B cell (primary cell): ENCODE measurements at places on chromosomes 4 and X.

DNA sequence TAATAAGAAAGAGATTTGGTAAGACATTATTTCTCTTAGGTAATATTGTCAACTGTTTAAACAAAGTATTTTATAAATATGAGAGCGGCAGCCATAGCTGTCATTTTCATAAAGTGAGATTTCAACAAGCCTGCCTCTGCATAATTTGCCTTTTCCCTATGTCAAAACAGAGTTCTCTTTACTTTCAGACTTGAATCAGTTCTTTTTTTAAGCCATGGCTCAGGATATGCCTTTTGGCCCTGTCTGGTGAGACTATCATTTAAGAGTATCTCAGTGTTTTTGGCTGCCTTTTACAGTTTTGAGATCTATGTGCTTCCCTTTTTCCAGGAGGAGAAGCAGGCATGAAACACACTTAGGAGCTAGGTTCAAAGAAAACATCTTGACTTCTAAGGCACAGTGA, 7.5 kb upstream of the GUCY1A1 start:
- DNase-seq: no peak

GRCh38 chr4:10047967-10048366, 26.7 kb upstream of the SLC2A9 start:
- DNase-seq: no peak

- DNase-seq: no peak
Measured at GRCh38 chr4:74770226-74770910, 24.0 kb downstream of the BTC start.

DNA sequence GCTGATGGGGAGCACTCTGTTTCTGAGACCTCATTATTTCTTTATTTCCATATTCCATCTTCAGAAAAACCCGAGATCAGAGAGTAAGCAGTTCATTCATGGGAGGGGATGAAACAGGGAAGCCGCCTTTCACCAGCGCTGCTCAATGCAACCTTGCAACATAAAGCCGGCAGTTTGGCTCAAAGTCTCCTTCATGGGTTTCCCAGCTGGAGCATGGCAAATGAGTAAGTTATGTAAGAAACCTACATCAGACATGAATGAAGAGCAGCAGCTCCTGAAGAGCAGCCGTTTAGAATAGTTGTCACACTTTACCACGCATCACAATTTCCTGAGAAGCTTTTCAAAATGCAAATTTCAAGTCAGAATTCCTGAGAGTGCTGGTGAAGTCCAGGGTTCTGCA, 578.8 kb downstream of the FSTL5 start:
- no peak for DNase-seq

DNA sequence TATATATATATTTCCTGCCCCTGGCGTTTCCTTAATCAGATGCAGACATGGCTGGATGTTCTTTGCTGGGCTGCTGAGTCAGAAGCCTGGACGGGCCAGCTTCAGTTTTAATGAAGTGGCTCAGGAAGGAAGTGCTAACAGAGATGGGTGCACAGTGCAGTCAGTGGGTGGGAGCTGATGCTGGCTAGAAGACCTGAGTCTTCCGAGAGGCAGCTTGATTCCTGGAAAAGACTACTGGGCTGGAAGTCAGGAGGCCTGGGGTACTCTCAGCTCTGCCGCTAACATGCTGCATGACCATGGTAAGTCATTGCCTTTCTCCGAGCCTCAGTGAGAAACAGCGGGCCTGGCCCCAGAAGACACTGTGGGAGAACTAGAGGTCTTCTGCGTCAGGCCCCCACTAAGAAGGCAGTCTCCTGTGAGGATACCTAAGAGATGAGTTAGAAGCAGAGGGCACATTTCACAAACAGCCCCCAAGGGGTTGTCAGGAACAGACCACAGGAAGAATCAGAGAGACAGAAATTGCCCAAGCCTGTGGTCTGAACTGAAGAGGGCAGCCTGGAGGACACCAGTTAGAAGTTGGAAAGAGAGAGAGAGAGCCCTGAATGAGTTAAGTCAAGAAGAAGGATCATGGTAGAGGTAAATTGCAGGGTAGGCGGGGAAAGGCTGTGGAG, 8.3 kb upstream of the CD40LG start:
- DNase-seq: no peak

DNA sequence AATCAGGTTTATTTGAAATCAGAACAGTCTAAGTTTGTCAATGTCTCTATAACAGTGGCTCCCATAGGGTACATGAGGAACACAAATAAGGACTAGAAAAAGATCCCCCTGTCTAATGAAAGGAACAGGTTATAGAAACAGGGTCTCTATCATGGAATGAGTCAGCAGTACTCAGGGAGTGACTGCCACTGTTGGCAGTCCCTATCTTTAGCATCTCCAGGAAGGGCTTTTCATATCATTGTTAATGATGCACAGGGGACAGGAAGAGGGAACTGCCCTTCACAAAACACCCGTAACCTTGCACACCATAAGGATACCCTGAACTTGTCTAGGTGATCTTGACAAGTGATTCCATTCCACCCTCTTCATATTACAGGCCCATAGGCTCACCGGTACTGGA, 38.5 kb upstream of the SMIM10L2A start:
- no peak for DNase-seq

GRCh38 chrX:42778096-42778495, at the start of gene PPP1R2C:
Gene PPP1R2C, minus strand, starts transcription at chrX:42778163. Its CDS starts 84 bp downstream, at chrX:42778079.
- DNase-seq: no peak

DNA sequence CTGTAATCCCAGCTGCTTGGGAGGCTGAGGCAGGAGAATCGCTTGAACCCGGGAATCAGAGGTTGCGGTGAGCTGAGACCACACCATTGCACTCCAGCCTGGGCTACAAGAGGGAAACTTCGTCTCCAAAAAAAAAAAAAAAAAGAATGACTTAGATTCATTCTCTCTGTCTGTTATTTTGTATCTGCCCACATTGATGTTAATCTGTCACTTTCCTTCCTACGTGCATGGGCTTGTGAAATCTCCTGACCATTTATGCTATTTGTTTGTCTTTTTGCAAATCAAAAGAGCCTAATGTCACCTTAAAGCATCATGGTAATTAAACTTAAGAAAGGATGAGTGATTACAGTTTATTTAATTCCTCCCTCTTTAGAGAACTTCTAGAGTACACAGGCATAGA, 27.4 kb downstream of the GAB1 start:
- DNase-seq: no peak

- peak; percentile 59 for DNase-seq
Measured at GRCh38 chr4:102734591-102735385, 26.0 kb downstream of the MANBA start.

DNA sequence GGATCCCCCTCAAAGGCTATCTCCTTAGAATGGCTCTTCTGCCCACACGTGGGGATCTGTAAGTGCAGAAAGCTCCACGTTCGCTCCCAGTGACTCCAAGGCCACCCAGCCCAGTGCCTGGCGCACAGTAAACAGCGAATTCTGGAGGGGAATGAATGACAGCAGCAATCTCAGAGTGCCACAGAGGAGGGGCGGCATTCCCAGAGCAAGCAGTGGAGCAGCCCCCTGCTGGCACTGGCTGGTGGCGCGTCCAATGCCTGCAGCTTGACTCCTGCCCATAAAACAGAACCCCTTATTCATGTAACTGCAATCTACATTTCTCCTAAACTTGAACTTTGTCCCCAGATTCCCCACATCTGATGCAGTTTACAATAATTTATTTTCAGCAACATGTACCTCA, 6.9 kb upstream of the HELT start:
- no peak for DNase-seq

DNA sequence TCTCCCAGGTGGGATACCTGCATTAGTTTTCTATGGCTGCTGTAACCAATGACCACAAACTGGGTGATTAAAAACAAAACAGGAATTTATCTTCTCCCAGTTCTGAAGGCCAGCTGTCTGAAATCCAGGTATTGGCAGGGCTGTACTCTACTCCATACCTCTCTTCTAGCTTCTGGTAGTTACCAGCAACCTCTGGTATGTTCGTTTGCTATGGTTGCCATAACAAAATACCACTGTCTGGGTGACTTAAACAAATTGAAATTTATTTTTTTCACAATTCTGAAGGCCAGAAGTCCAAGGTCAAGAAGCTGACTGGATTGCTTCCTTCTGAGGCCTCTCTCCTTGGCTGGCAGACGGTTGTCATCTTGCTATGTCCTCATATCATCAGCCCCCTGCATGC, 642.1 kb upstream of the TENM3 start:
- no peak for DNase-seq

DNA sequence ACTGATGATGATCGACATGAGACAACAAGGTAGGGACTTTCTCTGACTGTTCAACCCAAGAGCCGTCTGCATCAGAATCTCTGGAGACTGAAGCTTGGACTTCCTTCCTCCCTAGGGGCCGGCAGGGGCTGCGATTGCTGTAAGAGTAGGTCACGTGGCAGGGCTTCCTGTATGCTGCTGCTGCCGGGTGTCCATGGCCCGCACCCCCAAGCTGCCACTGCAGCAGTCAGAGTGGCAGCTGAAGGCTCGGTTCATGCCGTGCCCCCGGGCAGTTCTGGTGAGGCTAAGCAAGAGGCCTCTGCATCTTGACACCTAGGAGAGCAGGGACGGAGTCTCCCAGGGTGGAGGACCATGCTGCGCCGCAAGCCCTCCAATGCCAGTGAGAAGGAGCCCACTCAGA, at the start of gene SASH3:
SASH3 (plus strand) TSS at position 203 of the 400 bp plus-strand sequence; CDS start at position 352, 149 bp downstream.
- DNase-seq: peak; percentile 85

DNA sequence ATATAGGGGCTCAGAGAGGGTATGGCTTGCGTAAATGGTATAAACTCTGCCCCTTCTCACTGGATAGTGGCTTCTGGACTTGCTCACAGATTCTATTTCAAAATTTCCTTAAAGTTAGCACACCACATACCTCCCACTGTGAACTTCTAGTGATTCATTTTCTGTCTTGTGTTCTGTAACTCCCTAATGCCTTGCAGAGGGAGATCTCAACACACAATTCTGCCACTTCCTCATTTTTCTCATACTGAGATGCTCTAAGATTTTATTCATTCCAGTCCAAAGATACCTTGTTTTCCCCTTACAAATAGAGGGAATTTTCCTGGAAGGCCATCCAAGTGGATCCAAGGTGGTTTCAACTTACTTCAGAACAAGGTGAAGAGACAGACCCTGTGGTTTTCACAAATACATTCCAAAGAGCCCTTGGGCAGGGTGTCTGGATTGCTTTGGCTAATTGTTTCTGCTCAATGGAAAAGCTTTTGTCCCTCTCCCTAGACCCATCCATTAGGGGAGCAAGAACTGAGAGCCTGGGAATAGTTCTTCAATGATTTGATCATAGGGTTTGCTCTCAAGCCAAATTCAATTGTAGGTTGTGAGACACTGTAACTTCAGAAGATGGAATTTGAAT, 52.1 kb upstream of the CAPN6 start:
- DNase-seq: no peak

DNA sequence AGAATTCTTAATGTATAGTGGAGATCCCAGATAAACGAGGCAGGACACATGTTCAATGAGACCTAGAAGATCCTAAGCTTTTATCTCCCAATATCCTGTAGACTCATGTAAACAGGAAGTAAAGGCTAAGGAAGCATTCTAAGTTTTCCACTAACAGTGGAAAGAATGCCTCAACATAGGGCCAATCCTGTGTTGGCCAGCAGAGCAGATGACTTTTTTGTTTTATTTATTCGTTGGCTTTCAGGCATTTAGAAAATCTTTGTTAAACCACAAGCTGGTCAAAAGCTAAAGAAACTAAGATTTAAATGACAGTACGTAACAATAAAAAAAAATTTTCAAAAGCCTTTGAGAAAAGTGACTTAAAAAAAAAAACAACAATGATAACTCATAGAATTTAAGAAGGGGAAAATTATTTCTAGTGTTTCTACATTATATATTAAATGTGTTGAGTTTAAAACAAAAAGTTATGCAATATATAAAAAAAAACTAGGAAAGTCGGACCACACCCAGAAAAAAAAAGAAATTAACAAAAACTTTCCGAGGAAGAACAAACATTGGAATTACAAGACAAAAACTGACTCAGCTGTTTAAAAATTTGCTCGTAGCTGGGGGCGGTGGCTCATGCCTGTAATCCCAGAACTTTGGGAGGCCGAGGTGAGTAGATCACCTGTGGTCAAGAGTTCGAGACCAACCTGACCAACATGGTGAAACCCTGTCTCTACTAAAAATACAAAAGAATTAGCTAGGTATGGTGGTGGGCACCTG, 759.3 kb downstream of the FSTL5 start:
- DNase-seq: no peak

- no peak for DNase-seq
Measured at GRCh38 chr4:97153042-97153441, 990.2 kb downstream of the STPG2 start.

- DNase-seq: no peak
Measured at GRCh38 chrX:750812-751211, 120.2 kb downstream of the SHOX start.

DNA sequence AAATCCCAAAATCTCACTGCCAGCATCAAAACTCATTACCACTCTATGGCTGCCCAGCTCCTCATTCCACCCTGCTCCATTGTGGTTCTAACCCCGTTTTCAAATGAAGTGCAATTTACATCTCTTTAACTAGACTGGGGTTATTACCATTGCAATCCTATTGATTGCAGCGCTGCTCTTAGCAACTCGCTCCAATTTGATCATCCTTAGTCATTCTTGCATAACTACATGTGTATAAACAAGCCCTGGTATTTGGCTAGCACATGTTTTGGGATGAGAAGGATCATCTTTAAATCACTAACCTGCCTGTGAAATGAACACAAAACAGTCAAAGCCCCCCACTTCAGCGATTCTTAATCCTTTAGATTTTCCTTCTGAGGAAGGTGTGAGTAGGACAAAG, 340.1 kb upstream of the PPARGC1A start:
- DNase-seq: no peak

DNA sequence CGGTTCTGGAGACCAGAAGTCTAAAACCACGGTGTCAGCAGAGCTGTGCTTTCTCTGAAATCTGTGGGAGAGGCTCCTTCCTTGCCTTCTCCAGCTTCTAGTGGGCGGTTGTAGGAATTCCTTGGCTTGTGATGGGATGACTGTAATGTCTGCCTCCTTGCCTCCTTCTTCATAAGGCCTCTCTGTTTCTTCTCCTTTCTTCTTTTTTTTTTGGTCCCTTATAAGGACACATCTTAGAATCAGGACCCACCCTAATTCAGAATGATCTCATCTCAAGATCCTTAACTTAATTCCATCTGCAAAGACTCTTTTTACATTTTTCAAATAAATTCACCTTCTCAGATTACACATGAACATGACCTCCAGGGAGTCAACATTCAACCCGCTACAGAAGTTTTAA, 186.9 kb downstream of the STK32B start:
- no peak for DNase-seq

GRCh38 chr4:139331185-139331584, 28.9 kb upstream of the NDUFC1 start:
- DNase-seq: no peak
